ENCODE measurements at places on chromosomes 2 and 18.

DNA sequence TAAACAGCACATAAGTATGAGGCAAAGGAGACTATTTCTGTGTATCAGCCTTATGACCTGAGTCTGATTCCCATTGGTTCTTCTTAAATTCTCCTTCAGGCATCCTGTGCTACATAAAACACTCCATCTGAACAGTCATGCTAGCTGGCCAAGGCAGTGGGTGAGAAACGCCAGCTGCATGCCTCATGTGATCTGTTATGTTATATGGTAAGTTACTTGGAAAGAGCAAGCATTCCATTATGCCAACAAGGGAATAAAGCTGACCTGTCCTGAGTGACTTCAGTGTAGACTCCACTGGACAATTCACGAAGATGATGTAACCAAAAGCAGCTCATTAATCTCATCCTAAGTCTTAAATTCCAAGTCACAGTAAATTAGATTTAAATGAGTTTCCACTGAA lies 216.5 kb upstream of the FN1 start:
- no peak for DNase-seq

DNA sequence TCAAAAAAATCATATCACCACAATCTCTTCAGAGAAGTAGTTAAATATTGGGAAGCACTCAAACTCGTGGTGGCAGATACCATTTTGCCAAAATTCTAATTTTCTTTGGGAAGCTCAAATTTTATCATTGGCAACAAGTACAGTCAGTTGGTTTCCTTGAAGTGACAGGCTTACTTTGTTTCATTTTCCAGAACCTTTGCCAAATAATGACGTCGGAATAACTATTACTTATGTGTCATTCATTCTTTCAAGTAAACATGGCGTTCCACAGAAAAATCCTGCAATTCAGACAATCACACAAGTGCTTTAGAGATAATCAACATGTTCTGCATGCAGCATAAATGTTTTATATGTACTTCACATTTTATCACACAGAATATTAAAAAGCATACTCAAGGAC lies 5.4 kb downstream of the TTLL4 start:
- DNase-seq = no peak

GRCh38 chr18:75221397-75221796 lies 10.8 kb downstream of the TSHZ1 start:
- no peak for DNase-seq

DNA sequence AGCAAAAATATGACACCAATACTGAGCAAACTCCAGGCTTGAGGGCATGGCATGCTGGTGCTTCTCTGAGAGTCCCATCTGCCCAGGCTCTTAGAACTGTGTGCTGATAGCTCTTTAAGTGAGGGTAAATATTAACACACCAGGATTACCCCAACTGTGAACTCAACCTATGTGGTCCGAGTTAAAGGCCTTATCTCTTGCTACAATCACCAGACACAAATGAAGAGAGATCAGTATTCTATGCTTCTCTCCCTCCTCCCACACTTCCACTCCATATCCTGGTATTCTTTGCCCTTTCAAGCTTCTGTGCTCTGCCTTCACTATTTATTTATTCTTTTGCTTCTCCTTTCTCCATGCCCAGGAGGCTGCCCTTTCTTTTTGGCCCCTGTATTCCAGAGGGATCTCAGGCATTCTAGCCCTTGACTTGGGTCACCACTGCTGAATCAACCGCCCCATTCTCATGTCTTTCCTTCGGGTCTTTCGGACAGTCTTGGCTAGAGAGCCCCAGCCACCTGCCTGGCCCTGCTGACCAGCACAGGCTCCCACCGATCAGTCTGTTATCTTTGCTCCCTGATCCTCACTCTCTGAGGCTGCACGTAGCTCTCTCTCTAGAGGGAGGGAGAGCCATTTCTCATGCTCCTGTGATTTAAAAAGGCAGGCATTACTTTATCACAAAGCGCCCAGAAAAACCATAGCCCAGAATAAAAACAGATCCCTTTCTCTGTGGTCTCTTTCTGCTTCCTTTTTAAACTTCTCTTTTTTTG lies 17.2 kb upstream of the HK2 start:
- DNase-seq = no peak

GRCh38 chr2:63614983-63615945 lies 26.5 kb downstream of the MDH1 start:
- no peak for DNase-seq

DNA sequence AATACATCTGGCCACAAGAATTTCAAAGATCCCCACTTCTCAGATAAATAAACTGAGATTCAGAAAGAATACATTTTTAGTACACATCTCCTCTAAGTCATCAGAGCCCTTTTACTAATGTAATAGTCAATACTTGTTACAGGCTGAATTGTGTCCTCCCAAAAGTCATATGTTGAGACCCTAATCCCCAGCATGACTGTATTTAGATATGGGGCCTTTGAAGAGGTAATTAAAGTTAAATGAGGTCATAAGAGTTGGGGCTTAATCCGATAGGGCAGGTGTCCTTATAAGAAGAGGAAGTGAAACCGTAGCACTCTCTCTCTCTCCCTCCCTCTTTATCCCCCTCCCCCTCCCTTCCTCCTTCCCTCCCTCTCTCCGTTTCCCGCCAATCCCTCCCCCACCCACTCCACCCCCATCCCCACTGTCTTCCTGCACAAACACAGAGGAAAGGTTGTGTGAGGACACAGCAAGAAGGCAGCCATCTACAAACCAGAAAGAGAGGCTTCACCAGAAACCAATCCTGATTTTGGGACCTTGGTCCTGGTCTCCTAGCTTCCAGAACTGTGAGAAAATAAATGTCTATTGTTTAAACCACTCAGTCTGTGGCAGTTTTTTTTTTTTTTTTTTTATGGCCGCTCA lies 66.6 kb upstream of the ZNF397 start:
- DNase-seq = no peak

DNA sequence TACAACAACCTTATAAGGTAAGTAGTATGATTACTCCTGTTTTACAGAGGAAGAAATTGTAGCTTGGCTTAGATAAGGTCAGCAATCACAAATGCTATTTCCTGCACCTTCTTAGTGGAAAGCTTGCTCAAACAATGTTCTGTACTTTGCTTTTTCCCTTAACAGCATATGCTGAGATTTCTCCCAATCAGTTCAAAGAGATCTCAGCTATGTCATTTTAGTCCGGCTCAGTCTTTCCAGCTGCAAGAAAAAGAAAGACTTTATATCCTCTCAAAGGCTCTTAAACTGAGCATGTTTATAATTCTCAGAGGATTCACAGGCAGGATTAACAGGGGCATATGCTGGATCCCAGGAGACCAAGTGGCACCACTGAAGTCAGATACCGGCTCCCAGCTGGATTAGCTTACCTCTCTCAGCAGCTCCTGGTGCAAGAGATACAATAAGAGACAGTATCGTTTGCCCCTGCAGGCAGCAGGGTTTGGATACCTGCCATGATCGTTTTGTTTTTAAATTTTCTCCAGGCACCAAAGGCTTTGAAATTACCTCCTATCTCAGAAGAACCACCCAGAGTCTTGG lies 29.5 kb downstream of the KIAA2012 start:
- DNase-seq = no peak

GRCh38 chr2:70233926-70234325 lies 14.5 kb downstream of the TIA1 start:
- no peak for DNase-seq

DNA sequence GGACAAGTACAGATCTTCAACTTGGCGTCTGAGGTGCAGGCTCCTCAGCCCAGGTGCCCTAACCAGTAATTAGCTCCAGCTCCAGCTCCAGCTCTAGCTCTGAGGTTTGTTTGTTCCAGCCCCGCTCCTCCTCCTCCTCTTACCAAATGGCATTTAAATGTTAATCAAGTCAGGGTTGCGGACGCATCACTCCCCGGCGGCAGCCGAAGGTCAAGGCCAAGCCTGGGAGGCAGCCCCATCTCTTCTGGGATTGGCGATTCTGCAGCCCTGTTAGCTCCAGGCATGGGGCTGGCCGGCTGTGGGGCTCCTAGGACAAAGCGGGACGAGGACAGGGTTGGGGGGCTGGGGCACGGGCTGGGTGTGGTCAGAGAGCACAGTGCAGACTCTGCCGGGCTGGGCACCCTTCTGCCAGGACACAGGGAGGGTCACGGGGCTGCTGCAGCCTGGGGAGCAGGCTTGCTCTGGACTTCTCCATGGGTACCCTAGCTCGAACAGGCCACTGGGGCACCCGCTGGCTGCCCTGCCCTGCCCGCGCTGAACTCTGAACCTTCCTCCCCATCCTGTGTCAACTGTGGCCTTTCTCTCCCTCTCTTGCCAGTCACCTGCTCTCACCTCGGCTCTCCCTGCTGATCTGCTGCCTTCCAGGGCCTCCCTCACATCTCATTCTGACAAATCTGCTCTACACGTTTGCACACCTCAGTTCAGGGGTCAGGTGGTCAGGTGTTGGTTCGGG lies 203.3 kb downstream of the CELF4 start:
- no peak for DNase-seq

GRCh38 chr2:98357849-98358248 lies 11.6 kb downstream of the CNGA3 start:
- no peak for DNase-seq

DNA sequence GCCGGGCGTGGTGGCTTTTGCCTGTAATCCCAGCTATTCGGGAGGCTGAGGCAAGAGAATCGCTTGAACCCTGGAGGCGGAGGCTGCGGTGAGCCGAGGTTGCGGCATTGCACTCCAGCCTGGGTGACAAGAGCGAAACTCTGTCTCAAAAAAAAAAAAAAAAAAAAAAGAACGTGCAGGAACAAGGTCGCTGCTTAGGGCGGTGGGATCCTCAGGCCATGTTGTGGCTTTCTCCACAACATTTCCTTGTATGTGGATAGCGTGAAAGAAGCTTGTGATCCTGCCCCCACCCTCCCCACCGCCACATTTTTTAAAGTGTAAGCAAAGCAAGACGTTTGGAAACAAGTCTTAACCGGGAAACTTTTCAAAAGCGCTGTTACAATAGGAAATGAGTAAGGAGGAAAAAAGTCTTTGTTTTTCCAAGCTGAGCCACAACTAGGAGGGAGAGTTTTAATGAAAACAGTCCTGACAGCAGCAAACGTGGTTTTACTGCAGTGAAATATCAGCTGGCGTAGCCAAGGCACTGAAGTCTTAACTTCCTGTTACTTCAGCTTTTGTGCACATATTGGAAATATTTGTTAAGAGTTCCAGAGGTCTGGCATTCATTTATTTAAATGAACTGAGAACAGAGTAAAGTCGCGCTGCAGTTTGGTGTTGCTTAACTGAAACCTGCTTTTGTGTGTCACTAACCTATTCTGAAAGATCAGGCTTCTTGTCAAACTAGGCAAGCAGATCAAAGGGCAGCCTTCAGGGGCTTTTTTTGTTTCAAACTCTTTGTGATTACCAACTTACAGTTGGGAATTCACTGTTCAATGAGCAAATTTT lies 3.8 kb downstream of the TGIF1 start:
- no peak for DNase-seq

DNA sequence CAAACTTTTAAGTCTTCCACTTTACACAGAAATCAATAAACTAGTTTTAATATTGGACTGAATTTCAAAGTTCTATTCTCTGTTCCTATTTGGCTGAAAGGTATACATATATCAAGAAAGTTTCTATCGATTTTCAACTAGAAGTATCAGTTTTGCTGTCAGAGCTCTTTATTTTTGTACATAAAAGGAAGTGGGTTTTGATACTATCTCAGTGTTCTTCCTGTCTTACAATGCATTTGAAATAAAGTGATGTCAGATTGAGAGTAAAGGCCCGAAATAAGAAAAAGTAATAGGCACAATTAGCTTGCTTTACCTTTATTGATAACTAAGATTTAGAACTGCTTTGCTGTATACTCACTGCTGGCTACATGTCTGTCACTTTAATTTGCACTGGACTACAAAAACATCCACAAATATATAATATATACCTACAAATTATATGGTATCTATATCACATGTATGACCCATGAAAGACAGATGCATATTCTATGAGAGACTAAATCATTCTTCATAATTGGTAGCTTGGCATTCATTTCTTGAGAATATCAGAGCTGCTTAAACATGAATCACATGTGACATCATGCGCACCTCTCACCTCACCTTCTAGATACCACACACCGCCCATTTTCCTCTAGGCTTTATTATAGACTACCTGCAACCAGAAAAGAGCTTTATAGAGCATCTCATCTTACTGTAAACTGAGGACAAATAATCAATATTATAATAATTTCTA lies 83.6 kb downstream of the ASXL2 start:
- DNase-seq = no peak

GRCh38 chr2:47201224-47201623 lies 46.1 kb upstream of the STPG4 start:
- DNase-seq = no peak

DNA sequence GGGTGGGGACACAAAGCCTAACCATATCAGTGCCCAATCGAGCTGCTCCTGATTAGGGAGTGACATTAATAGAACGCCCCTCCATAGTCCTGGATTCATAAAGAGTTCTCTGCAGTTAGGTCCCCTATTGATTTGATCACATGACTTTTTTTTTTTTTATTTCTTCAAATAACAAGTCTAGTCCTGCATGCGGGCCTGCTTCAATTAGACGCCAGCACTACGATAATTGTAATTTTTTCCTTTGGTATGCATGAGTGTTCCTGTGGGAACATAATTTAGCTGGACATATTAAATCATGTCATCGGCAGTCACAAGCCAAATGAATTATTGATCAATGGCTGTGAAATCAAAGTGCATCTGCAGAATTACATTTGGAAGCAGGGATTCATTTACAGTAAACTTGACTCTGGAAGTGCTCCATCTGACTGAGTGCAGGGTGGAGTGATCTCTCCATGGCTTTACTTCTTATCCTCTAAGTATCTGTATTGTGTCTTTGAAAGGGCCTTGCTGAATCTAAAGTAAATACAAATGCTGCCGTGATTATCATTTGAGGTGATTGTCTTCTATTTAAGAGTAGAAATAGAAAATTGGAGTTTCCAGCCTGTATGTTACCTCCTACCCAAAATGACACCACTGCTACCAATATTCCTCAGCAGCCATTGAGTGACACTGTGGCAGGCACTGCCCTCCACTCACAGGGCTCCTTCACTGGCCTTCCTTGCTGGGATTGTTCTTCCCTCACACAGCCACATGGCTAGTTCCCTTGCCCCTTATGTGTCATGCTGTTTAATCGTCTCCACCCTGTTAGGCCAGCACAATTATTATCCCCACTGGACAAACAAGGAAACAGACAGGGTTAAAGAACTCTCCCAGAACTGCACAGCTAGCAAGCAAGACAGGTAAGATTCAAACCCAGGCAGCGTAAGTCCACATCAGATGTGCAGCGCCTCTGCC lies 337.4 kb upstream of the ID2 start:
- DNase-seq = no peak

DNA sequence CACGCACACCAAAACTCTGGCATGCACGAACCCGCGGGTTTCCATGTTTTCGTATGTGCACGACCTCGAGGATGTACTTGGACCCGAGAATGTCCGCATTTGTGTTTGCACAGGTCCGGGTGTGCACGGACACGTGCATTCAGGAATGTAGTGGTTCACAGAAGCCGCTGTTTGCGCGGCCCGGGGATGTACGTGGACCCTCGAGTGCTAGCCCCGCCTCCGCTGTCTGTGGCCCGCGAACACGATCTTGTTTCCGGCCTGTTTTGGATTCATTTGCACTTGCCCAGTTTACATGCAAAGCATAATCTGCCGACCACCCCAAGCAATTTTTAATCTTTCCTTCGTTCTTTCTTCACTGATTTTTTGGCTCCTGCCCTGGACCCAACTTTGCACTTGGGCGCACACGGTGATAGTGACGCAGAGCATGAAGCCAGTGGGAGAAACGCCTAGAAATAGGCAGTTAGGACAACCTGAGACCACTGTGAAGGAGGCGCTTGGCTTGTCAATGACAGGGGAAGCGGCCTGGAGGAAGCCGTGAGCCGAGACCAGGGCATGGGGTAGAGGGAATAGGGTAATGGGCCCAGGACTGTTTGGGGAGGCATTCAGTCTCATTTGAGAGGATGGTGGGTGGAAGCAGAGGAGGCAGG lies 45.4 kb upstream of the PTMA start:
- no peak for DNase-seq
